ENCODE measurements at places on chromosomes 4 and X. TPM values are rescaled to one million over a fixed set of nuclear protein-coding genes. Genes with fewer than 3 reads are reported as not detected.

GRCh38 chrX:133290076-133290475, 71.9 kb upstream of the TFDP3 start:
- no peak for DNase-seq

DNA sequence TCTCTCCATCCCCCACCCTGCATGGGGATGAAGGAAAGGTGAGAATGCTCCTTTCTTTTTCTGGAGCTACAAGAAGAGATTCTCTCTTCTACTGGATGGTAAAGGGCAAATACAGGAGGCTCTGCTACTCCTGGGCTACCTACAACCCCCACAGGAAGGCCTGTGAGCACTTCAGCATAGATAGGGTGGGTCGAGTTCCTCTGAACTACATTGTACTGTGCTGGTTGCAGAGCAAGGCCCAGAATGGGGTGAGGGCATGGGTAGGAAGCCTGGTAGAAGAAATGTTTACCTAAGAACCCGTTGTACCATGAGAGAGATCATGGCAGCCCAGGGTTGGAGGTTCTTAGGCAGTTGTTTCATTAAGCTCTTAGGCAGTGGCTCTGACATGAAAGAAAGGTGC, 510.4 kb downstream of the MID1IP1 start:
- DNase-seq = no peak

Gene SLC9B1
- total RNA-seq = not detected

Gene CSAG1
- total RNA-seq = 2.9 TPM

Gene XKRX
- total RNA-seq = 0.39 TPM

DNA sequence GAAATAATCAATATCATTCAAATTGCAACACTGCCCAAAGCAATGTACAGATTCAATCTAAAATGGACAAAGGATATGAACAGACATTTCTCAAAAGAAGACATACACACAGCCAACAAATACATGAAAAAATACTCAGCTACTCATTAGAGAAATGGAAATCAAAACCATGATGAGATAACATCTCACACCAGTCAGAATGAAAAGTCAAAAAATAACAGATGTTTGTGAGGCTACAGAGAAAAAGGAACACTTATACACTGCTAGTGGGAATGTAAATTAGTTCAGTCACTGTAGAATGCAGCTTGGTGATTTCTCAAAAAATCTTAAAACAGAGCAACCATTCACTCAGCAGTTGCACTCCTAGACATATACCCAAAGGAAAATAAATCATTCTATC, 205.2 kb downstream of the DKK2 start:
- no peak for DNase-seq

Gene GAGE12H
- not detected for total RNA-seq

DNA sequence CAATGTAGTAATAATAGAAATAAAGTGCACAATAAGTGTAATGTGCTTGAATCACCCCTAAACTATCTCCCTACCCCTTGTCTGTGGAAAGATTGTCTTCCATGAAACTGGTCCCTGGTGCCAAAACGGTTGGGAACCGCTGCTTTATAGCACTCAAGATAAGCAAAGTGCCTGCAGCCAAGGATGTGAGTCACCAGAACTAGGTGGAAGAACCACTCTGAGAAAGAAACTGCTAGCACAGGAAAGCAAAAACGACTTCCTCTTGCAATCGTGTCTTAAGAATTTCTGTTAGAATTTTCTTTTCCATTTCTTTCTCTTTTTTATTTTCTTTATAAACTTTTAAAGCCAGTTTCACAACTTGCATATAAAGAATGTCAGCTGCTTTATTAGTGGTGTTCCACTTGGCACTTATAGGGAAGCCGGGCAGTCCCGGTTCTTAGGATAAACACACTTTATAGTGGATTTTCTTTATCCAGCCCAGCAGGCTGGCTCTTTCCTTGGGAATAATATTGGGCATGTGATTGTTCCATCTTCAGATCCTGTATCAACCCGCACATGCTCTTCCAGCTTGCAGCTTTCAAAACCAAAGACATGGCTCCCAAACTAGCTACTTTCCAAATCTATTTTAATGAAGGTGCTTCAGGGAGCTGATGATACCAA, 32.3 kb upstream of the CXCL8 start:
- peak; percentile 92 for DNase-seq

DNA sequence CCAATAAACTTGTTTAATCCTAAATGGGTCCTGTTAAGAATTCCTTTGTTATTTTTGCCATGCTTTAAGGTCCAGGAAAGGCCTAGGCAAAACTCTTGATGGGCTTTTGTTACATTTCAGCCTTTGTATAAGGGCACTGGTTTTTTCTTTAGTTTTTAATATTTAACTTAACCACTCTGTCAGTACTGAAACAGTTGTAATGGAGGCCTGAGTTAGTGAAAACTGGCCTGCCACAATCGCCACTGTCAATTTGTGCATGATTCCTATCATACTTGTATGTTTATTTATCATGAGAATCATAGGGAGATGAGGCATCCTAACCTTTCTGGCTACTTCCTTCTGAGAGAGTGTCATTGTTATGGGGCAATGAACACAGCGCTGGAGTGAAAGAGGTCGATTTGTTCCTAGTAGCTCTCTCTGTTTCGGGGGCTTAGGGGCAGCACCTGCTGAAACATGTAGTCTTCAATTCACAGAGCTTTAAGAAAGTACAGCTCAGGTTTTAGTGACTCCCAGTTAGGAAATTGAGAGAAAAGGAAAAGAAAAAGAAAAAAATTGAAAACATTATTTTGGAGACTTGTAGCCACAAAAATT, 393.8 kb upstream of the FSTL5 start:
- no peak for DNase-seq

DNA sequence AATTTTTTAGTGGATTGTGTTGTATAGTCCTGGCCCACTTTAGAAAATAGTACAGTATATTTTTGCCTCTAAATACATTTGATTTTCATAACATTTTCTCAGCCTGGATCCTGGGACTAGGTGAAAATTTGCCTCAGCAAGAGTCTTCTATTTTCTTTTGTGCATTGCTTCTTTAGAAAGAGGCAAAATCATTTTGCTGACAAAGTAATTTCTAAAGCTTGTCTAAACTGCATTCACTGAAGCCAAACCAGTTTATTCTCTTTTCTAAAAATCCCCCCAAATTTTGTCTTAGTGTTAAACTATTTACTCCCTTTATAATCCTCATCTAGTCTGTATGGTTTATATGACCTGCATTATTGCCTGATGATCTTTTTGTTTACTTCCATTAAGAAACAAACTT, 326.3 kb downstream of the C4orf33 start:
- DNase-seq = no peak

DNA sequence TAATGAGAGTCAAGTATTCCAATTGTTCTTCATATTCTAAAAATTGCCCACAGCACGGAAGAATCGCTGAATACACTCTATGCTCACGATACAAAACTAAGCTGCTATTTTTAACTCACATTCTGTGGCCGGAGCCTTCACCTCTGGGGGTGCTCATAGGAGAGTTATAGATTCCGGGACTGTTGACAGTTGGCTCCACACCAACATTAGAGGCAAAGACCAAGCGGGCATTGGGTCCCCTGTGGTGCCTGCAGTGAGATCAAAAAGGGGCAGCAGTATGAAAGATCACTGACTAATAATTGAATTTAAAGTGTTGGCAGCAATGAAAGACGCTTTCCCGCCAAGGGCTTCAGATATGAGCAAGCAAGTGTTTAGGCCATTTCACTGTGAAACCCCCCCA, 146.0 kb downstream of the TMEM144 start:
- DNase-seq = no peak

GRCh38 chr4:82948647-82949204, 48.2 kb downstream of the THAP9 start:
- no peak for DNase-seq

- peak; percentile 75 for DNase-seq
These were observed 12.1 kb upstream of the CC2D2A start for GRCh38 chr4:15457406-15458201.

DNA sequence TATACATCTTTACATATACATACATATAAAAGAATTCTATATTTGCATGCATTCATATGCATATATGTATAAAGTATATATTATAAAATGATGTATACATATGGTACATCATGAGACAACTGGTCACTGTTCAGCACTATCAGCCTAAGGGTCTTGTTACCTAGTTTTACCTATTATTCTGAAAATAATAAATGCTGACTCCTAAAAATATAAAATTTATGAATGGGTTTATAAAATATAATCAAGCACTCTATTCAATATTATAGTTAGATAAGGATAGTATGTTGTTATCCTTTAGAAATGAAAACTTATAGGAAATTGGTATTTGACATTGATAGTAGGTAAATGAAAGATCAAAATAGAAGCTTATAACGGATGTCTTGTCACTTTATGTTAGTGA, 324.2 kb downstream of the GBA3 start:
- no peak for DNase-seq

GRCh38 chr4:3461515-3462291, 1.4 kb upstream of the DOK7 start:
- peak; percentile 71 for DNase-seq

GRCh38 chr4:133982533-133983224, 218.9 kb downstream of the PABPC4L start:
- DNase-seq = no peak

DNA sequence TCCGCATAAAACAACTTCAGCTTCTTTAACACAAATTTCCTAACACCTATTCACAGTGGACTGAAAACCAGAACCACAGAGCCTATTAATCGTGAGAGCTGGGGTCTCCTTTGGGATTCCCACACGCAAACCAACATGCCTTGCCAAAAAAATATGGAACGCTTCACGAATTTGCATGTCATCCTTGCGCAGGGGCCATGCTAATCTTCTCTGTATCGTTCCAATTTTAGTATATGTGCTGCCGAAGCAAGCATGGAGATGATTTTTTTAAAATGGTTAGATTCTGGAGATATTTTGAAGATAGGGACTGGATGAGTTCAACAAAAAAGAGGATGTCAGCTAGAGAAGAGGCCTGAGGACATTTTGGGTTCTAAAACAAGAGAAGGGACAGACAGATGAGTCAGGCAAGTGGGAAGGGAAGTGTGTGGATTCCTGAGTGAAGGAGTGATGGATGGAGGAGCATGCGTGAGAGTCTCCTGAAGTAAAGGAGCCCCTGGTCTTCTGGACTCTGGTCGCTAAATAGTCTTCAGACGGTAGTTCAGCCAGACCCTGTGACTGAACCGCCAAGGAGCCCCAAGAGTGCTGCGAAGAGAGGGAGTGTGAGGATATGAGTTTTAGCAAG, 9.5 kb upstream of the GATA1 start:
- DNase-seq = no peak

Gene DUX4
- total RNA-seq = not detected

- no peak for DNase-seq
These were observed 17.7 kb downstream of the USP27X start for GRCh38 chrX:49896951-49897350.

GRCh38 chr4:97984545-97985131, 158.6 kb downstream of the STPG2 start:
- DNase-seq = no peak

DNA sequence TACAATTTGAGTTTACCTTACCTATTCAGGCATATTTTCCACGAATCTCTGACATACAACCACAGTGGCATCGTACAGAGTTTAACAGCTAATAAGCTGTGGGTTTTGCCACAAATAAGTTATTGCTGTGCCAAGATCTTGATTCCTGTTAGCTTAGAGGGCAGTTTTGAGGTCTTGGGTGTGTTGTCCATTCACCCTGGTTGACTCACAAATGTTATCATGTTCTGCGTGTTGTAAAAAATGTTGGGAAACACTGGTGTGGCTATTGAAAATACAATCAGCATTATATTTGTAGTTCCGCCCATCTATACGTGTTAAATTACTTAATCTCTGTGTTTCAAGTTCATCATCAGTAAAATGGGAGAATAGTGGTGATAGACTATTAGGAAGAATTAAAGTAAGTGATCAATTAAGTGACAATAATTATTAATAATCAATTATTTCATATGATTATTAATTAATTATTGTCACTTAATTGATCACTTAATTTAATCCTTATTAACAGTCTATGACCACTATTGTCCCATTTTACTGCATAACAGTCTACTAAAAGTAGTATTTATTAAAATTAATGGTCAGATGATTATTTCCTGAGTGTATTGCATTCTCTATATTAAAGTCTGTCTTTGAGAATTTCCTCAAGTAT, 96.3 kb downstream of the TMA16 start:
- no peak for DNase-seq

GRCh38 chr4:55757356-55757952, 62.1 kb upstream of the EXOC1L start:
- DNase-seq = no peak

GRCh38 chr4:14985843-14986242, 16.4 kb upstream of the CPEB2 start:
- no peak for DNase-seq

- peak; percentile 49 for DNase-seq
These were observed 41.8 kb upstream of the WDR1 start for GRCh38 chr4:10158333-10158942.

Gene RHOXF2B
- total RNA-seq = not detected

Gene TMEM144
- 1.8 TPM for total RNA-seq

DNA sequence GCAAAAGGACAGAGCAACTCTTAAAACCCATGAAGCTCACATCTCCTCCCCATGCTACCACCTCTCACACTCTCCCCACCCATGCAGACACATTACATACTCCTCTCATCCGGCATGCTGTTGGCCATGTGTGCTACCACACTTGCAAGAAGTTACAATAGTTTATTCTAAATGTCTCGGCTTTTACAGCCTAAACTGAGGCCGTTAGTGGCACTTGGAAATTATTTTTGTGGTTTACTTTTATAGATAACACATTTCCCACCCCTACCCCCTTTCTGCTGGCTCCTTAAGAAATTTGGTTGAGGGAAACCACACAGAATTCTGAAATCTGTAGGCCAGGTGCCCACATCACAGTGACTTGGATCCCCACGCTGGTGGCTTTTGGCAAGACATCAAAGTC, 141.1 kb upstream of the HHIP start:
- no peak for DNase-seq

DNA sequence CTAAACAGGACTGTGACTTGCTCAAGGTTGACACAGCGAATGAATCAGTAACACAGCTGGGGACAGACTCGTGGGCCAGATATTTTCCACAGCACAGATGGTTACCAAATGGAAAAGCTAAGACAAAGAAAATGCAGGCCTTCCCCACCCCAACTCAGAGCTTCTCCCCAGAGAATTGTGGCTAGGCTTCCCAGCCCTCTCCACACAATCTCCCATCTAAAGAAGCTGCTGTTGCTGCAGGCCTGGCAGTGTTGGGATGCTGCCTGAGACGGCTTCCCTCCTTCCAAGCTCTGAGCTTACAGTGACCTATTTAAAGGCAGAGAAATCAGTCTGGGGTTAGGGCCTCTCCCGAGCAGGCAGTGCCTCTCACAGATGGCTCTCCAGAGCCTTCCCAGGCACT, 46.5 kb upstream of the PGRMC1 start:
- DNase-seq = no peak

DNA sequence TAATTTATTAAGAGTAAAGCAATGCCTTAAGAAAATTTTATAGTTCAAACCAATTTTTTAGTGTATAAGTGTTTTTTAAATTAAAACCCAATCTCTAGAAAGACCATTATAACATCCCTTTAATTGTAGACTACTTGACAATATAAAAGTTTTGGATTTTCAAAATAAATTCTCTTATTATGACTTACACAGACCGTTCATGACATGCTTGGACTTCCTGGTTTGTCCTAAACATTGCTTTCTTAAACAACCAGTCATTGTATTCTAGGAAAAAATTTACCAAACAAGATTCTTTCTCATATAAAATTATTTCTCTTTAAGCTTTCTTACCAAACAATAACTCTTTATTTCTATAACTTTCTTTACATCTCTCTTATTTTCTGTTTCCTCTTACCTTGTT, 49.0 kb upstream of the CXorf51A start:
- DNase-seq = no peak

Measured in H4 (cell line).